ENCODE measurements at places on chromosomes 6 and 20. TPM values are rescaled to one million over a fixed set of nuclear protein-coding genes. Genes with fewer than 3 reads are reported as not detected.

Gene ZC2HC1B
- total RNA-seq: not detected

- no peaks in the 10 kb centered on the region for H3K27me3 ChIP-seq
- no peak overlapping the region for H3K4me3 ChIP-seq
- H3K36me3 ChIP-seq: no peaks in the 10 kb centered on the region
- no peak overlapping the region for H3K27ac ChIP-seq
- no peaks in the 10 kb centered on the region for H3K4me1 ChIP-seq
Observed at GRCh38 chr6:13113376-13113775, 215.0 kb downstream of the TBC1D7 start.

- peak overlapping the region; percentile 57 for H3K4me3 ChIP-seq
- H3K4me1 ChIP-seq: peaks cover 29% of the 10 kb centered on the region
- H3K36me3 ChIP-seq: no peaks in the 10 kb centered on the region
- H3K27me3 ChIP-seq: peaks cover 72% of the 10 kb centered on the region
- no peak overlapping the region for H3K27ac ChIP-seq
Observed at GRCh38 chr6:82364087-82365015, 734 bp downstream of the TPBG start.

DNA sequence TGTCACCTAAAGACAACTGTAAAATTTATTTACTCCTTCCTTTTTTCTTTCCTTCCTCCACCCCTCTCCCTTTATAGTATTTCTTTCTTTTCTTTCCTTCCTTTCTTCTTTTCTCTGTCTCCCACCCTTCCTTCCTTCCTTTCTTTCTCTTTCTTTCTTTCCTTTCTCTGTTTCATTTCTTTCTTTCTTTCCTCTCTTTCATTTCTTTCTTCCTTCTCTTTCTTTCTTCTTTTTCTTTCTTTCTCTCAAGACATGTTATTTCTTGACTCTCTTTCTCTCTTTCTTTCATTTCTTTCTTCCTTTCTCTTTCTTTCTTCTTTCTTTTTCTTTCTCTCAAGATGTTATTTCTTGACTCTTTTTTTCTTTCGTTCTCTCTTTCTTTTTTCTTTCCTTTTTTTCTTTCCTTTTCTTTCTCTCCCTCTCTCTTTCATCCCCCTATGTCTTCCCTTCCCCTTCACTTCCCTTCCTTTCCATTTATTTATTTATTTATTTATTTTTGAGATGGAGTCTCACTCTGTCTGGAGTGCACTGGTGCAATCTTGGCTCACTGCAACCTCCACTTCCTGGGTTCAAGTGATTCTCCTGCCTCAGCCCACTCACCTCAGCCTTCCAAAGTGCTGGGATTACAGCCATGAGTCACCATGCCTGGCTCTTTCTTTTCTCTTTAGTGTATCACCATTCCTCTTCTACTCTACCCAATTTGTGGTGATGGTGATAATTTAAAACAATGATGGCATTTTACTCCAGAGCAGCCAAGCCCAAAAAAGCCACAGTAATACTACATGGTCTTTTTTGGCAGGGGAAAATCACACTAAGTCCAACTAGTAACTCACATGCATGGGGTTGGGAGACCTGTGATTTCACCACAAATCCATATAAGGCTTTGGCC lies 188.2 kb downstream of the ADGRG6 start:
- H3K27ac ChIP-seq: no peak overlapping the region
- H3K4me3 ChIP-seq: no peak overlapping the region
- no peaks in the 10 kb centered on the region for H3K4me1 ChIP-seq
- H3K27me3 ChIP-seq: no peaks in the 10 kb centered on the region
- no peaks in the 10 kb centered on the region for H3K36me3 ChIP-seq
- no peak for DNase-seq

Gene COQ3
- 1.8 TPM for total RNA-seq

Gene SLC32A1
- not detected for total RNA-seq

DNA sequence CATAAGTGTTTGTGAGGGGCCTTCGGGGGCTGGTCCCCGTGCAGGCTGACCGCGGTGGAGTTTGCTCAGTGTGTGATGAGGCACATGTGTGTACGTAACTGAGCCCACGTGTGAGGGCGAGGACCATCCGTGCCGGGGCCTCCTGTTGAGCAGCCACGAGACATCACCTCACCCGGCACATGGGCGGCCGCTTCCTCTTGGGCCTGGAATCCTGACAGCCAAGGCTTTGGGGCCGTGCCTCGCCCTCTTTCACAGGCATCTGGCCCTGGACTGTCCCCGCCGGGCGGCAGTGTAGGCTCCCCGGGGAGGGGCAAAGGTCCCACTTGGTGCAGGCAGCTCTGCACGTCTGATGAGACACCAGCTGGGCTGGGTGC lies 202.3 kb downstream of the DLL1 start:
- no peaks in the 10 kb centered on the region for H3K36me3 ChIP-seq
- peak overlapping the region; percentile 71 for H3K4me3 ChIP-seq
- DNase-seq: no peak
- H3K27me3 ChIP-seq: no peaks in the 10 kb centered on the region
- peak overlapping the region; percentile 62 for H3K27ac ChIP-seq

GRCh38 chr6:28807682-28808280 lies 116.0 kb downstream of the TRIM27 start:
- H3K27me3 ChIP-seq: peaks cover 91% of the 10 kb centered on the region
- no peak for DNase-seq
- H3K27ac ChIP-seq: no peak overlapping the region
- H3K36me3 ChIP-seq: no peaks in the 10 kb centered on the region
- no peaks in the 10 kb centered on the region for H3K4me1 ChIP-seq
- no peak overlapping the region for H3K4me3 ChIP-seq

Measured in CD4-positive, alpha-beta T cell (primary cell).